ENCODE measurements at places on chromosomes 11 and 22.
A peak's percentile ranks its signal among the peaks of the same experiment; 100 is the strongest.

DNA sequence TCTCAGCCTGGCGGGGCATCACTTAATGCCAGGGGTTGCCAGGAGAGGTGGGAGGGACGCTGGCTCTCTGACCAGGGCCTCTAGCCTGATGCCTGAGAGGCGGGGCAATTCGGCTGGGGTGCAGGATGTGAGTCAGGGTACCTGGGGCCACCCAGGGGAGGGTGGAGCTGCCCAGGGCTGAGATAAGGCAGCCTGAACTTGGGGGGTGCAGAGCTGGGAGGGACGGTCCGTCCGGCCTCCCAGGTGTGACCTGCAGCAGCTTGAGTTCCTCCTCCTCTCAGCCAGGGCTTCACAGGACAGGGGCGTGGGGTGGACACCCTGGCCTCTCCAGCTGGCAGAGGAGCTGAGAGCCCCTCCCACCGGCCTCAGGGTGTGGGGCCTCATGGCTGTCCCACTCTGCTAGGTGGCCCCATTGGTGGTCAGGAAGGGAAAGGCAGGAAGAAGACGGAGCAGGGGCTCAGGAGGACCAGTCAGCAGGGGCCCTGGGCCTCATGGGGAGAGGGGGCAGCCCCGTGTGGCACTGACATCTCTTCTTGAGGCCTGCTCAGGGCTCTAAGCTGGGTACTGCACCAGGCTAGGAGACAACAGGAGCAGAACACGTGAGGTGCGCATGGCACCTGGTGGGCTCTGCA, 942 bp upstream of the RPS6KA4 start:
- DNase-seq: no peak

- DNase-seq: peak; percentile 16
Measured at GRCh38 chr11:58573451-58574104, 2.1 kb downstream of the LPXN start.

- DNase-seq: no peak
Measured at GRCh38 chr22:33459137-33459536, 401.0 kb upstream of the SYN3 start.

DNA sequence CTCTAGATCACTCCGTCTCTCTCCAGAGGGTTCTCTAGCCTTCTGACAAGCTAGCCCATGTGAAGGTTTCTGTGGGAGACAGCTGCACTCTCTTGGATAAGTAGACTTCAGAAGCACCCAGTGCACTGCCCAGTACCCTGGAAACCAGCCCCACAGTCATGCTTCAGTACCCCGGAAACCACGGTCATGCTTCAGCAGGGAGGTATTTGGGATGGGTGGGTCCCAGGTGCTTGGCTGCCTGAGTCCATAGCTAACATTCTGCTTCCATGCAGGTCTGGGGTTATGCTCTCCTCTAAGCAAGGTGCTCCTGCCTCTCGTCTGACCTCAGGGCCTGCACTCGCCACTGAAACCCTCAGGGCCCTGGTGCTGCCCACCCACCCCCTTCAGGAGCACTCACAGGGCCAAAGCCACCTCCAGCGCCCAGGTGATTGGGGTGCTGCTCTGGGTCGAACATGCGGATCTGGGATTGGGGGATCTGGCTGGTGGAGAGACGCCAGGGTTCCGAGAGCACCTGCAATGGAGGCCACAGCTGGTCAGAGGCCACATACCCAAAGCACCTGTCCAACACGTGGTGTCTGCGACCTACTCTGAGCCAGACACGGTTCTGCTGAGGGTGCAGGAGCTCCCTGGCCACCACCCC, 7.3 kb upstream of the SYCE3 start:
- DNase-seq: no peak

DNA sequence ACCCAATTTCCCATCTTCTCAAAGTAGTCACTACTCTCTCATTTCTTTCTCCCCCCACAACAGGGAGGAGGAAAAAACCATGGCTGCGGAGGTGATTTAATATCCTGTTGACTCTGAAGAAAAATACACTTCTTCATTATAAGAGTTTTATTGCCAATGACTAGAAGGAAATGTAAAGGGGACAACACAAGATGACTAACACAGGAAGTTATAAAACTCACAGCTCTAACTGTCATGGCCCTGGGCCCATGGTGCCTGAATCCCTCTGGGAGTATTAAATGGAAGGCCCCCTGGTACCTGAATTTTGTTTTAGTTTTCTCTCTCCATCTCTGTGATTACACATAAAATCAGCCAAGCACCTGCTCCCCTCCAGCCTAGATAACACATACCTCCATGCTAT, 352.8 kb upstream of the FAT3 start:
- no peak for DNase-seq

DNA sequence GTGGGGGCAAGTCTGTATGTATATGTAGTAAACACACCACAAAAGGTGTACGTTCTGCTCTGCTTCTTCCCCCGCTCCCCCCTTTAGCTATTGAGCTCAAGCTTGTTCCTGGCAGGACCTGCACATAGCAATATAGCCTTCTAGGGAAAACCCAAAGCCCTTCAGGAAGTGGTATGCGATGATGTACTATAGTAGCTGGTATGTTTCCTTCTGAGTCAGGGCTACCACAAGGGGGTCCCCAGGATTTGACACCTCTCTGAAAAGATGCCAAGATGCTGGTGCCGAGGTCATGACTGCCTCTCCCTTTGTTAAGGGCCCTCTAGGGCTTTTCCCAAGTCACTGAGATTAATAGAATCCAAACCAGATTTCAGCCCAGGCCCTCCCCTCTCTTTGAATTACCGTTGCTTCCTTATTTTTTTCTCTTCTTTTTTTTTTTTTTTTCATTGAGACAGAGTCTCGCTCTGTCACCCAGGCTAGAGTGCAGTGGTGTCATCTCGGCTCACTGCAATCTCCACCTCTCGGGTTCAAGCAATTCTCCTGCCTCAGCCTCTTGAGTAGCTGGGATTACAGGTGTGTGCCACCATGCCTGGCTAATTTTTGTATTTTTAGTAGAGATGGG, 268.4 kb downstream of the ETS1 start:
- DNase-seq: no peak

- DNase-seq: no peak
Measured at GRCh38 chr11:76008474-76008873, 193.5 kb downstream of the UVRAG start.

- DNase-seq: no peak
Measured at GRCh38 chr11:126543691-126544090, 188.2 kb downstream of the ST3GAL4 start.

- DNase-seq: no peak
Measured at GRCh38 chr11:1733716-1734640, 16.4 kb downstream of the IFITM10 start.

DNA sequence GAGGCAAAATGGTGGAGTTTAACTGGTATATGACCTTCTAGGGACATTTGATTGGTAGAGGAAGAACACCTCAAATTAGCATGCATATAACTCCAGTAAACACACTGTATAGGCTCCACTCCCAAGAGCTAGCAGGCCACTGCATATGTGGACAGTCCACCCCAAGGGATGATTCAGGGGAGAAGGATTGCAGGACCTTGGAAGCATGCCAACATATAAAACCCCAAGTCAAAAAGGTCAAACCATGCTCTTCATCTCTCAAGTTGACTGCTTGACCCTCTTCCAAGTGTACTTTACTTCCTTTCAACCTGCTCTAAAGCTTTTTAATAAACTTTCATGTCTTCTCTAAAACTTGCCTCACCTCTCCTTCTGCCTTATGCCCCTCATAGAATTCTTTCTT, 459.9 kb upstream of the CCDC179 start:
- DNase-seq: no peak
